ENCODE measurements at places on chromosomes 5 and 9.

DNA sequence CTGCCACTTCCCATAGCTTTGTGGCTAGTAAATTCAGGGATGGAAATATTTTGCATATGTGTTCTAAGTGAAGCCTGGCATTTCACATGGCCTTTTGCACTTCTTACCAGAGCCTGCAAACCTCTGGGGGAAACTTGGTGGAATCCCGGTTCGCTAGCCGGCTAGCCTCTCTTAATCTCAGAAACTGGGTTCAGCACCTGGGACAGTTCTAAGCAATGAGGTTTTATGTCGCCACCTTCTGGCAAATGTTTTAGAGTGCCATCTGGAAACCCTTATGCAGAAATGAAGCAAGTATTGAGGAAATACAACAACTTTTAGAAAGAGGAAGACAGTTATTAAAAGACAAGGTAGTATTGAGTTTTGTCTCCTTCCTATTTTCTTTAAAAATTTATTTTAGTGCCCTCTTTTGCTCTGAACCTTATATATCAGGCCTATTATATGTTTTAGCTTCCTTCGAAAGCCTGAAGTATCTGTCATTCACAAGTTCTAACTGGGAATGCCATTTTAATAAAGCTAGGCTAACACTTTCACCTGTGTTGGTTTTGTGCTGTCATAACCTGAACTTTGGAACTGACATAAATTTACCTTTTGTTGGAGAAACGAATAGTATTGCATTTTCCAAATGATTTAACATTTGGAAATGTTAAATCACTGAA is 963 bp upstream of the HTR1A start:
- peak; percentile 54 for DNase-seq

DNA sequence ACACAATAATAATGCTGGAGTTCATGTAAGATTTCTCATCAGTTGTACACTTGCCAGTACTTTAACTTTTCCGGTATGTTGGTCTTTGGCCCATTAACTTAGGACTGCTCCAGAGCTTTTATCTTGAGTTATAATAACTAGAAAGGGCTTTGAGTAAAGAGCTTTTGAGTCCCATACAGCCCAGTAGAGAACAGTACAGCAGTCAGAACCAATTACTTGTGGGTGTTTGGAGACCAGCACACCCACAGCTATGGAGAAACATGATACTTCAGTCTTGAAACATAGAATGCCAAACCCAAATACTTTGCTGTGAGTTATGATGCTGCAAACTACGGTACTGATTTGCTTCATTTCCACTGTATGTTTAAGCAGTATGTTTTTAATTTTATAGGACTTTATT is 374.3 kb downstream of the CCDC171 start:
- no peak for DNase-seq

DNA sequence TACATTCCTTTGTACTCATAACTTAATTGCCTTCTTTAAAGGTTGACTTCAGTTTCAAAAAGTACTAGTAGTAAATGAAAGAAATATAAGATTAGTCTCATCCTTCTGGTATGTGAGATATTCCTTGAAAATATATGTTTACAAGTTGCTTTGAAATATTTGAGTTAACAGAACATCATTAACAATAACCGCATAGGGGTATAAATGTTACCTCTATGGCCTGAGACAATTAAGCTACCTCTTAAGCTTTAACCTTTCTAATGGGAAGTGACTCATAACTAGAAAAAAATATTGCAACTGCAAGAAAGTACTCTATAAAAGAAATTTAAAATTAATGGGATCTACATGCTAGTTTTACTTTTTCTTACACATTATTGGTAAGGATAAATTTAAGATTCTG is 399.0 kb downstream of the CDH10 start:
- DNase-seq: no peak

DNA sequence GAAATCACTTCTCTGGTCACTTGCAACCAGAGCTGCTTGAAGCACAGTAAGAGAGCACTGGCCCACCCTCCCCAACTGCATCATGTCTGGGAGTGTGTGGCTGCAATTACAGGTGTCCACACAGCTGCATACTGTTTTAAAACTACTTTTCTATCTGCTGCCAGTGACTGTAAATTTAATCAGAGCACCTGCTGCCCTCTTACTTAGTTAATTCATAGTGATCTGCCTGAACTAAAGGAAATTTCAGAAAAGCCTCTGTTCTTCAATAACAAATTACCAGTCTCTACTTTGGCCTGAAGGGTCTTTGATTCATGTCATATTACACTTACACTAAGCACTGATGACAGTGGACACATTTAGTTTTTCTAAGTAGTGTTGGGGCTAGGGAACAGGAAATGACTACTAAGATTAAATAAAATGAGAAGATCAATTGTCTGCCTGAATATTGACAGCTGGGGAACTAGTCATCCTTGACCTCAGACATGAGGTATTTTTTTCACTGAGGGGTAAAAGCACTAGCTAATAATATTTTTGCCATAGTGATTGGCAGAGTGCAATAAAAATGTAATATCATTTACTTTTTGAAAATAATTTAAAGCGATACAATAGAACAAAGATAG is 788.9 kb upstream of the GRAMD2B start:
- peak; percentile 25 for DNase-seq

GRCh38 chr5:40486437-40487275 is 193.1 kb upstream of the PTGER4 start:
- no peak for DNase-seq

DNA sequence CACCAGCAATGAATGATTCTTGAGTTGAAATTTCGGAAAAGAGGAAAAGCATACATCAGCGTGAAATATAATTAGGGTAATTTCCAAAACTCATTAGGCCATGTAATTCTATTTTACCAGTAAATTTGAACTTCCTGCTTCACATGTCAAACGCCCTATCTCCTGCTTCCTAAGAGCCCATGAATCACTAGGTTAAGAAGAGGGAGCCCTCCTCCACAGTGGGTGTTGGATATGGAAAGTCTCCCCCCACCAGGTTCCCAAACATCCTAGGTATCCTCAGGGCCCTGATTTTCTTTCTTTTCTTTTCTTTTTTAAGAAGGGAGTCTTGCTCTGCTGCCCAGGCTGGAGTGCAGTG is 115.2 kb downstream of the SUSD1 start:
- DNase-seq: no peak

- DNase-seq: no peak
Measured at GRCh38 chr5:158195416-158196210, 336.7 kb upstream of the CLINT1 start.

All from NCI-H1105 (cell line).